ENCODE measurements at places on chromosomes 1 and 21.

DNA sequence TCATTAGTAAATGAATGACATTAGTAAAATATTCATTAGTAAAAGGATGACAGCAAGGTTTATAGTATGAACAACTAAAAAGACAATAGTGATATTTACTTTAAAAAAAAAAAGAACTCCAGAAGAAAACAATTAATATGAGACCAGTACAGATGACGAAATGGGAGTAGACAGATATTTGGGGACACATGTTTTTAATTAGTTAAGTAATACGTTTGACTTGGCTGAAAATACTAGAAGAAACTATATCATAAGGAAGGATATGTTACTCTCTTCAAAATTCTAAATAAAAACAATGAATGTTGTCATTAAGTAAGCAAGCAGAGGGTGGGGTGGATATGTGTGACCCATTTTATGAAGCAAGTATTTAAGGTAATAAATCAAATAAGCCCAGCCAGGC, 61.9 kb downstream of the GPATCH2 start:
- DNase-seq, result no peak

- no peak for DNase-seq
Observed at GRCh38 chr21:43761886-43762285, 14.2 kb downstream of the CSTB start.

DNA sequence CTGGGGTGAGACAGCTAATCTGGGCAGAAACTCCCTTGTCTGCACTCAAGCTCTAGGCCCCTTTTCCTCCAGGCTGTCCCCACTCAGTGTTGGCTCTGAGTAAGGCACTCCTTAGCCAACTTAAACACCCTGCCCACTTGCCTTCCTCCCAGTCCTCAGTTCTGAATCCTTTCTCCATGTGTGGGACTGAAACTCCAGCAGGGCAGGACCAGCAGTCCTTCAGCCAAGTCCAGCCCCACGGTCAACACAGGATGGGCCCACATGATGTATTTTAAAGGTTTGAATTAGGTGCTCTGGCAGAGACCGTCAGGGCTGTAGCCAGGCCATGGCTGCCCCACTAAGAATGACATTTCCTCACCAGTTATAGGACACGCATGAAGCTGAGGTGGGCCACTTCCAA, 107.8 kb downstream of the EDEM3 start:
- no peak for DNase-seq

- no peak for DNase-seq
Observed at GRCh38 chr21:26099610-26100219, 70.9 kb downstream of the APP start.

DNA sequence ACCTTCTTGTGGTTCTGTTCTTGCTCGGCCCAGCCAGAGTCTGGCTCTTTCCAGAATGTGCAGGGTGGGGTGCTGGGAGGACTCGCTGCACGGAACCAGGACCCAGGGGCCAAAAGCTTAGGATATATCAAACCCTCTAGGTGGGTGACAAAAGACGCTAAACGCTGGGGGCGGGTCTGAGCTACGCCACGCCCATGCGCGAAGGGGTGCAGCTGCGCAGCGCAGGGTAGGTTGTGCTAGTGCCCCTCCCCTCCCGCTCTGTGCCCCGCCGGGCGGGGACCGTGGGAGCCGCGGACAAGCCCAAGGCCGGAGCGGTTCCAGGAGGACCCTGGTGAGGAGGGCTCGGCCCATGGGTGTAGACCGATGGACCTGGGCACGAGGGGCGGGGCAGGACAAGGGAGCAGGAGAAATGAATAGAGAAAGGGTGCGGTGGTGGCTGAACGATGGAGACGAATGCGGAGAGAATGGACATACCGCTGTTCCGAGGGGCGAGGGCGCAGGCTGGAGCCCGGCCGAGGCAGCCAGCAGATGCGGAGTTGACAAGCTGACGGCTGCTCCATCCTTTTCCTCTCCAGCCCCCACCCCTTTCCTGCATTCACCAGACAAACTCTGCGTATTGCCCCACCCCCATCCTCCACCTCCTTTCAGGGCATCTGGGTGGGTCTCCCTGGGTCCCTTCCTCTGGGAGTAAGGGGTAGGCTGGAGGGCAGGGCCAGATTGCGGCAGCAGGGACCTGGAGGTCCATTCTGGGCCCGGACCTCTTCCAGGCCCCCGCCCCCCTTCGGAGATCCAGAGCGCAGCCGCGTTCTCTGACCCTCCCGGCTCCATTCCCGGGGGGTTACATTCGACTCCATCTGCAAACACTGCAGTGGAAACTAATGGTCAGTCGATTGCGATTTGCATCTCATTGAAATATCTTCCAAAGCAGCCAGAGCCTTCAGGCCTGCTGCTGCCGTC, at the start of gene RUSC1:
Gene RUSC1, plus strand, starts transcription at position 234 of the 957 bp plus-strand sequence. CDS start 880 bp downstream, outside the sequence.
- peak; percentile 24 for DNase-seq

DNA sequence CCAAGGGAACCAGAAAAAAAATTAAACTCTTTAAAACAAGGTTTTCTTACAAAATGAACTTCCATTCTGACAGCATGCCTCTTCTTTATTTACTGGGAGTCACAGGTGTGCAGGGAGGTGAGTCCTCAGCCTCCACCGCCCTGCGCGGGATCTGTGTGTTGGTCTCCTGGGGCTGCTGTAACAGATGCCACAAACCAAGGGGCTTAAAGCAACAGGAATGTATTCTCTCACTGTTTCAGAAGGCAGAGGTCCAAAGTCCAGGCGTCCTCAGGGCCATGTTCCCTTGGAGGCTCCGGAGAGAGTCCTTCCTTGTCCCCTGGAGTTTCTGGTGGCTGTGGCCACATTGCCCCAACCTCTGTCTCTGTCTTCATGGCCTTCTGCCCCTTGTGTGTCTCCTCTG, 123.6 kb upstream of the C1orf174 start:
- no peak for DNase-seq

DNA sequence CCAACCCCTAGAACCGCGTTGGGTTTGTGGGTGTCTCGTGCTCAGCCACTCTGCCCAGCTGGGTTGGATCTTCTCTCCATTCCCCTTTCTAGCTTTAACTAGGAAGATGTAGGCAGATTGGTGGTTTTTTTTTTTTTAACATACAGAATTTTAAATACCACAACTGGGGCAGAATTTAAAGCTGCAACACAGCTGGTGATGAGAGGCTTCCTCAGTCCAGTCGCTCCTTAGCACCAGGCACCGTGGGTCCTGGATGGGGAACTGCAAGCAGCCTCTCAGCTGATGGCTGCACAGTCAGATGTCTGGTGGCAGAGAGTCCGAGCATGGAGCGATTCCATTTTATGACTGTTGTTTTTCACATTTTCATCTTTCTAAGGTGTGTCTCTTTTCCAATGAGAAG, 18.7 kb downstream of the TFF3 start:
- DNase-seq, result no peak

- no peak for DNase-seq
Observed at GRCh38 chr1:61648983-61649742, 75.8 kb downstream of the TM2D1 start.

DNA sequence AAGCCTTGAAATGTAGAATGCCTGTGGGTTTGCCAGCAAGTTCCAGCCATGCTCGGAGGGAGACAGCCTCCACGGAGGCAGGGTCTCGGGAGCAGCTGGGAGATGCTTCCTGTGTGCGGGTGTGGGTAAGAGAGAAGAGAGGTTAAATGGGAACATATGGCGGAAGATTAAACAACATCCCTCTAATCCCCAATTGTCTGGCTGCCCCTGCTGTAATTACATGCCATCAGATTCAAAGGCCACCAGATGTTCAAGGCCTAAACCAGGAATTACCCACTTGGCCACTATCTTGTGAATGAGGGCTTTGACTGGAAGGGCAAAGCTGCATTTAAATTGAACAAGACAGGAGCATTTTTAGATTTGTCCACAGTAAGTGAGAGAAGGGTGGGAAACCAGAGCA, 81.4 kb upstream of the BACE2 start:
- DNase-seq, result no peak

All from stimulated activated CD4-positive, alpha-beta T cell treated with anti-CD3 and anti-CD28 coated beads, Interleukin-1b, Interleukin-23, amount 100 ng/mL, for 1 hour (primary cell).